Daoy (cell line): ENCODE measurements at places on chromosomes 1 and 21.

DNA sequence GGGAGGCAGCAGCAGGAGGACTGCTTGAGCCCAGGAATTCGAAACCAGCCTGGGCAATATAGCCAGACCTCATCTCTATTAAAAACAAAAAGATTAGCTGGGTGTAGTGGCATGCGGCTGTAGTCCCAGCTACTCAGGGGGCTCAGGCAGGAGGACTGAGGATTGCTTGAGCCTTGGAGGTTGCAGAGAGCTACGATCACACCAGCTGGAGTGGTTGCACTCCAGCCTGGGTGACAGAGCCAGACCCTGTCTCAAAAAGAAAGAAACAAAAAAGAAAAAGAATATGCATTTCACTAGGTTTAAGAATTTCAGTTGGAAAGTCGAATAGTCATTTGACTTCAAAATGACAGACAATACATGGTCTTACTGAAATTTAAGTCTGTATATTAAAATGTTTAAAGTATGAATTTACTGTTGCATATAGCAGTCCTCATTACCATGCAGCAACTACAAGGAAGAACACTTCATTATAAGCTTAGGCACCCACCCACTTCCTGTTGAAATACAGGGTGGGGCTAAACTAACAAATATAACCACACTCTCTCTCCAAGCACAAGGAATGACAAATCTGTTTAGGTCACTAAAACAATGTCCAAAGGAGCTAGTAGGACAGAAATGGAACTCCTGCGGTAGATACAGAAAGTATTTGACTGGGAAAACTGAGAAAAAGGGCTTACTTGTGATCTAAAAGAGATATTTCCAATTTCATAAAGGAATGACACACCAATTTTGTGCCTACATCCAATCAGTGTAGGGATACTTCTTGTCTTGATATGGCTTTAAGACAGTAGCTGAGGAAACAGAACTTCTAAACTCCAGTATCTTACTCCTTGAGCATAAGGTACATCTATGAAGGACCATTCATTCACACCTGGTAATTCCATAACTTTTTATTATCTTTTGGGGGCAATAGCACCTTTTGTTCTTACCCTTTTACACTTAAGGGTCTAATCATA is 44.1 kb downstream of the GPR3 start:
- DNase-seq, result peak; percentile 70

DNA sequence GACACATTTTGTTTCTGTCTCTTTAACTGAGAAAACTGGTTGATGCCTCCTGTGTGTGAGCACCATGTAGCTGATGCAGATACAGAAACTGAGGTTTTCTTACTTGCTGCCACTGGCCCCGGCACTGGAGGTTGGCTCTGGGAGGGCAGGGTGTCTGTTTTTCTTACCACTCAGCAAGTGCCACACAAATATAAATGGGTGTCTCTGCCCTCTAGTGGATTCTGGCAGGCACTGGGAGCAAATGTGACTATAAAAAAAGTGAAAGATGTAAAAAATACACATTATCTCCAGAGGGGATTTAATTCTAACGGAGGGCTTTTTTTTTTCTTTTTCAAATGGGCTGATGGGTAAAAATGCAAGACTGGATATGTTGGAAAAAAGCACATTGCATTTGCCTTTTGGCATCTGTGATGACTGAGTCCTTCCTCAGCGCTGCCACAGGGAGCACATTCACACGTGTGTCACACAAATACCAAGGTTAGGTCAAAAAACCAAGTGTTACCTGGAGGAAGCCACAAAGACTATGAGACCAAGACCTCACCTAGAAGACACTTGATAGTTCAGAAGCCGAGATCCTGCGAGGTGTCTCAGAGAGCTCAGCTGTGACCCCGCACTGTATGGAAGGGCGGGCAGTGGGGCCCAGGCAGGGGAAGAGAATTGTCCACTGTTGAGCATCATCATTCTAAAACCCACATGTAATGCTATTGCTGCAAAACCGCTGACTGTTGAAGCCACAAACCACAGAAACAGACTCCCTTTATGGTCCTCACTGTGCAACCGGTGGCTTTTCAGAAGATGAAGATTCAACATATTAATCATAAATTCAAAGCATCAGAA is 18.9 kb downstream of the PGBD2 start:
- peak; percentile 56 for DNase-seq

DNA sequence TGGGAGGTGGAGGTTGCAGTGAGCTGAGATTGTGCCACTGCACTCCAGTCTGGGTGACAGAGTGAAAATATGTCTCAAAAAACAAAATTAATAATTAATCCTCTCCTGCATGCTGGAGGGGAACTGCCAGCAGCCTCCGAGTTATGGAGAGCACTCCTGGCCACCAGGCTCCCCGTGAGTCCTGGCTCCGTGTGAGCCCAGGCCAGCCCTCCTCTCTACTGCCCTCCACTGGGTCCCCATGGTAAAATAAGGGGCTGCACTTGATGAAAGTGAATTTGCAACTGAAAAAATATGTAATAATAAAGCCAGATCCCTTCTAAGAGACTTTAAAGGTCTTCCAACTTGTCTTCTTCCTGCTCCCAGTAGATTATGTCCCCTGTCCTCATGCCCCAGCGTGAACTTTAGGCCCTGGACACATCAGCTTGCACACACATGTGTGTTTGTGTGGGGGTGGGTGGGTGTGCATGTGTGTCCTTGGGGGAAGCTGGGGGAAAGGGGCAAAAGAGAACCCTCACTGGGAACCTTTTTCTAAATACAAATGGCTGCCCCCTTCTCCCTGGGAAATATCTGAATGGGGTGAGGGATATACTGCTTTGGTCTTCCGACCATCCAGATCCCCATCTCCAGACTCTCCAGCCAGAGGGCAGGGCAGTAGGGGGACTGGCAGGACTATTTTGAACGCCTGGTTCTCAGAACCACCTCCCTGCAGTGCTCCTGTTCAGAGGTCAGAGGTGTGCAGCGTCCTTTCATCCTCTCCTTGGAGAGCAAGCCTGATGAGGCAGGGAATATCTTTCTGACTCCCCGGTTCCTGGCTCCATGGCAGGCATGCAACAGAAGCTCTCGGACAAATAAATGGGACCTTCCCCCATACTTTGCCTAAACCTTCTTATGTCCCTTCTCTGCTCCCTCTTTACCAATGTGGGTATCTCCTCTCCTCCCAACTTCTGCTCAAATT is 26.2 kb downstream of the NEK2 start:
- peak; percentile 63 for DNase-seq

- DNase-seq, result peak; percentile 34
Measured at GRCh38 chr1:20184997-20185833, 681 bp upstream of the UBXN10 start.

- no peak for DNase-seq
Measured at GRCh38 chr21:45241357-45241756, 46.3 kb downstream of the POFUT2 start.

- peak; percentile 83 for DNase-seq
Measured at GRCh38 chr1:47432071-47433036, 5.5 kb upstream of the FOXD2 start.

DNA sequence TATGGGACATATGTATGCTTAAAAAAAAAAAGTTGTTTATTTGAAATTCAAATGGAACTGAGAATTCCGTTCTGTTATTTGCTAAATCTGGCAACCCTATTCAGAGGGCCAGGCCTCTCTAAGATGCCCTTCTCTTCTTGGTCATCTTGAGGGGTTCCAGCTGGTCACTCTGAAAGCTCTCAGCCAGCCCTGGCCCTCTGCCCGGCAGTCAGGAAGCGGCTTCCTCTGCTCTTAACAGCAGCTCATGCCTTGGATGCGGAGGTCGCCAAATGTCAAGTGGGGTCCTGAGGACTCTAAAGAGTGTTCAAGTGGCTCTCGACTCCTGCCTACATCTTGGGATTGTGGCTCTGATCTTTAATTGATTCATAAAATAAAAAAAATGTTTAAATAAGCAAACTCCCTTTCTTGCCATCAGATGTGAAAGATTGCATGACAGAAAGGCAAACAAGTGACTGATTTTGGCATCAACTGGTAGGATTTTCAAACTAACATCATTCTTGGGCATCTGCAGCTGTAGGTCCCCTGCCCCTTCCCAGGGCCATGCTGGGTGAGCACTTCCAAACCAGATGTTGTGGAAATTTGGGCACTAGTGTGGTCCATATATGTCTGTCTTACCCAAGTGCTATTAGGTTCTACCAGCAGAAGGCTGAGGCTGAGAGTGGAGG is 130.8 kb downstream of the PRDM2 start:
- DNase-seq, result no peak

DNA sequence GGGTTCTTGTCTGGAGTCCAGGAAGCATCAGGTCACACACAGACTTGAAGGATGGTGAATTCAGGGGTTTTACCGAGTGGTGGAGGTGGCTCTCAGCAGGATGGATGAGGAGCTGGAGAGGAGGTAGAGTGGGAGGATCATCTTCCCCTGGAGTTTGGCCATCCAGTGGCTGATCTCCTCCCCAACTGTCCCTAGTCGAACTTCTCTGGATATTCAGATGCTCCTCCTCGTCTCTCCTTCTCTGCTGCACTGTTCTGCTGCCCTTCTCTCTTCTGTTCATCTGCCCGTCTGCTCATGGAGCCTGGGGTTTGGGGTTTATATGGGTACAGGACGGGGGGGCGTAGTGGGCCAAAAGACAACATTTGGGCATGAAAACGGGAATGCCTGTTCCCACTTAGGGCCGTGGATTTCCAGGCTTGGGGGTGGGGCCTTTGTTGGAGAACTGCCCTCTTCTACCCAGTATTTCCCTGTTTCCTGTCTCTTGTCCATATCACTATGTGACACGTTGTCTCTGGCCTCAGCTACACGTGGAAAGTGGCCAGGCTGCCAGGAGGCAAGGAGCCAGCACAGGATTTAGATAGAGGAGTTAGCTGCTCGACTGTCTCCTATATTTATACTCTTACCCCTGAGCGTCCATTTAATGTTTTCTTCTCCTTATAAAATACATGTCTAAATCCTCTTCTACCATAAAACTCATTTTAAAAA is 76.7 kb downstream of the SIPA1L2 start:
- DNase-seq, result peak; percentile 61

GRCh38 chr1:236810018-236810417 is 14.9 kb downstream of the MTR start:
- DNase-seq, result no peak

DNA sequence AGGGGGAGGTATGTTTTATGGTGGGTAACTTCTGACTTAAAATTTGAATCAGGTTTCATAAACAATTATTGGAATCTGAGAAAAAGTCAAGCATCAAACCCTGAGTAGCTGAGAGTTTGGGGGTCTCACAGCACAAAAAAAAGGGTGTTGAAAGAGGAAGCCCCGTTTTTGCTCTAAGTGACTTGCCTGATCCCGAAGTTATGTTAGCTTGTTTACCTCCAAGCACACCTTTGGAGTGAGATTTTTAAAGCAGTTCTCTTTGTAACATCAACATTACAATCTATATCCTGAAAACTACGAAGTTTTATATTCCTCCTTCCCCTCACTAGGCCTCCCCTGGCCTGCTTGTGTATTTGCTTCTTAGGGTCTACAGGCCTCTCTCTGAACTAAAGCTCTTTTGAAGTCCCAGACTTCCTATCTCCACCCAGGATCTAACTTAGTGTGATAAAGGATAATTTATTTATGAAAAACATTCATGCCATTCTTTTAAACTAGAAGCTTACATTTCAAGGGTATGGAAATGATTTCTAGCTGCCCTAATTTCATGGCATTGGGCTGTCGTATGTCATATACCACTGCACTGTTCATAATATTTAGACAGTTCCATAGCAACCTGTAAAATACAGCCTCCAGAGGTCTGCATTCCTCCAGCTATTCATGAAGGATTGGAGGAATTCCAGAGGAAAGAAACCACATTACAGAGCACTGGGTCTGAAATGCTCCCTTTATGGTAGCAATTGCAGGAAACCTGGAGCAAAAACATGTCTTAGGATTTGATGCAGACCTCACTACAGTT is 36.1 kb upstream of the RGS1 start:
- peak; percentile 87 for DNase-seq

- no peak for DNase-seq
Measured at GRCh38 chr1:89754518-89754917, 66.3 kb upstream of the LRRC8D start.
